ENCODE measurements at places on chromosomes 5 and 9.

- no peak for DNase-seq
Observed at GRCh38 chr9:137691646-137692351, 73.0 kb downstream of the EHMT1 start.

DNA sequence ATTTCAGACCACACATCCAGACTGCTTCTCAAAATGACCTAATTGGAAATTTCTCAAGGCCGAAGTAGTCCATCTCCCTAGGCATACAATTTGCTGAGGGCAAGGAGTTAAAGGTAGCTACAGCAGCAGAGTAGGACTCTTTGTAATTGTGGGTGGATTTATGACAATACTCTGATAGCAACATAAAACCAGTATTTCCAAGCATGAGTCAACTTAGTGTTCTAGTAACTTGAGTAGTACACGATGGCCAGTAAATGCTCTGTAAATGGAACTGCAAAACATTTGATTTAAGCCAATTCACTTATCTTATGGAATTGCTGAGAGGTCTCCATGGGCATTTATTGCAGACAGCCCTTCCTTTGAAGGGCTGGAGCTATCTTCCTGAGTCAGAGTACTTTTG is 352.2 kb downstream of the PLK2 start:
- DNase-seq = no peak

DNA sequence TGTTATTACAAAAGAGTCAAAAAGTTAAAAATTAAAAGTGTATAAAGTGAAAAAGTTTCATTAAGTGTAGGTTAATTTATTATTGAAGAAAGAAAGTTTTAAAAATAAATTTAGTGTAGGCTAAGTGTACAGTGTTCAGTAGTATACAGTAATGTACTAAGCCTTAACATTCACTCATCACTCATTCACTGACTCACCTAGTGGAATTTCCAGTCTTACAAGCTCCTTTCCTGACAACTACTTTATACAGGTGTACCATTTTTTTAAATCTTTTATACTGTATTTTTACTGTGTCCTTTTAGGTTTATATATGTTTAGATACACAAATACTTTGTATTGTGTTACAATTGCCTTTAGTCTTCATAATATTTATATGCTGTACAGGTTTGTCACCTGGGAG is 530.2 kb upstream of the FAM174A start:
- DNase-seq = no peak

GRCh38 chr5:9265441-9266287 is 280.2 kb downstream of the SEMA5A start:
- DNase-seq = no peak

- DNase-seq = no peak
Observed at GRCh38 chr5:10620346-10620745, 56.5 kb downstream of the ANKRD33B start.

GRCh38 chr5:134006115-134006514 is 1.3 kb upstream of the VDAC1 start:
- no peak for DNase-seq

- DNase-seq = no peak
Observed at GRCh38 chr5:98705841-98706240, 67.6 kb upstream of the RGMB start.

- DNase-seq = no peak
Observed at GRCh38 chr9:6214903-6215302, 704 bp upstream of the IL33 start.

DNA sequence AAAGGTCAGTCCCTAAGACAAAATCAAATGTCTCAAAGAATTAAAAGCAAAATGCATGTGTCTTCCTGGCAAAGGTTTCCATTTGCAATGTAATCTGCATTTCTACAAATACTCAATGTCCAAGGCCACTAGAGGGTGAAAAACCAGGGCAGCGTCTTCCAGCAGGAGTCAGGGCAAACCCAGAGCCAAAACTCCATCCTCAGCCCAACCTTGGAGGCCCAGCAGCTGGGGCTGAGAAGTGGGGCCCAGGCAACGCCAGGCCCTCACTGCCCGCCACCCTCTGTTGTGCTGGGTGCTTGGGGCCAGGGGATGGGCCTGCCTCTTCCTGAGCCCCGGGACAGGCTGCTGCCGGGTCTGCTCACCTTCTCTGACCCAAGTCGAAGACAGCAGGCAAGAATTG is 200.1 kb downstream of the PAX5 start:
- DNase-seq = no peak
